ENCODE measurements at places on chromosomes 2 and 18.
A peak's percentile ranks its signal among the peaks of the same experiment; 100 is the strongest.

DNA sequence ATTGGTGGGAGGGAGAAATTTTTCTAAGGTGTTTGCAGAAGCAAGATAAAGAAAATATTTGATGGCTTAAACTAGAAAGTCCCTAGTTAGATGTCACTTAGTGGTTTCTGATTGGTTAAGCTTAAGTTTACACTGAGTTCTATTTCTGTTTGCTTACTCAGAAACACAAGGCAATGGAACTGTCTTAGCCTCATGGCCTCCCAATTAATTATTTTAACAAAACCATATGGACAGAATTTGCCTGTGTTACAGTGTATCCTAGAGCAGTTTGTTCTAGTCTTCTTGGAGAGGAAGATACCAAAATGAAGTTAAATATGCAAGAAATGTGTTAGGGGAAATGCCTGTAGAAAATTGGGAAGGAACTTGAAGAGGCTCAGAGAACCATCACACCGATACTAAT is 4.6 kb upstream of the IMPACT start:
- no peak for DNase-seq

- DNase-seq: no peak
Measured at GRCh38 chr2:237137626-237138323, 52.1 kb downstream of the COPS8 start.

GRCh38 chr2:30765876-30766470 is 41.3 kb downstream of the CAPN13 start:
- DNase-seq: no peak

GRCh38 chr2:221833966-221834365 is 261.9 kb upstream of the EPHA4 start:
- DNase-seq: no peak

- DNase-seq: no peak
Measured at GRCh38 chr18:36419900-36420531, 122.5 kb downstream of the FHOD3 start.

GRCh38 chr2:1226766-1227165 is 186.5 kb upstream of the TPO start:
- DNase-seq: no peak

- no peak for DNase-seq
Measured at GRCh38 chr2:195861821-195862220, 204.8 kb downstream of the SLC39A10 start.

- no peak for DNase-seq
Measured at GRCh38 chr18:39788383-39788782, 2166.7 kb upstream of the PIK3C3 start.

GRCh38 chr2:85269959-85270358 is 57.8 kb downstream of the TGOLN2 start:
- DNase-seq: peak; percentile 45

- DNase-seq: no peak
Measured at GRCh38 chr2:179538406-179539123, 273.9 kb upstream of the SESTD1 start.

DNA sequence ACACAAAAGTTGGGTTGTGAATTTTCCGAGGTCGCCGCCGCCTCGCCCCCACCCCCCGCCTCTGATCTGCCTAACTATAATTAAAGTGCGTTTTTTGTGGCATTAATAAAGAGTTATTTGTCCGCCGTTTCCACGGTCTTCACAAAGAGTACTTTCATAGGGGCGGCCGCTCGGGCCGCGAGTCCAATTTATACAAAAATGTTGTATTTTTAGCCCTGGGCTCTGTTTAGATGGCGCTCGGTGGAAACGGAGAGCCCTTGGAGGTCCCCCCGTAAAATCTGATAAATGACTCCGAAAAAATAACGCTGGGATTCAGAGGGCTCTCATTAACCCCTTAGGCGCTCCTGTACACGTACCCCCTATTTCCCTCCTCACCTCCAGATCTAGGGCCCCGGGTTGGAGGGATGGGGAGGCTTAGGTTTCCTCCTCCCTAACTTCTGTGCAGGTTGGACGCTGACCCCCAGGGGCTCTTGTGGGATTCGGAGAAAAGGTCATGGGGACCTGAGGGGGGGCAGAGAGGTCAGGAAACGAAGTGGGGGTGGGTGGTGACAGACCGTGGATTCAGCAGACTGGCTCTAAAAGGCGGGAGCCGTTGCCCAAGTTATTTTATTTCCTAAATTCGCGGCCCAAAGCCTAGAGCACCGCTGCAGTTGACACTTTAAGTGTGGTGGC is 1.9 kb downstream of the CYP26B1 start:
- DNase-seq: peak; percentile 43

DNA sequence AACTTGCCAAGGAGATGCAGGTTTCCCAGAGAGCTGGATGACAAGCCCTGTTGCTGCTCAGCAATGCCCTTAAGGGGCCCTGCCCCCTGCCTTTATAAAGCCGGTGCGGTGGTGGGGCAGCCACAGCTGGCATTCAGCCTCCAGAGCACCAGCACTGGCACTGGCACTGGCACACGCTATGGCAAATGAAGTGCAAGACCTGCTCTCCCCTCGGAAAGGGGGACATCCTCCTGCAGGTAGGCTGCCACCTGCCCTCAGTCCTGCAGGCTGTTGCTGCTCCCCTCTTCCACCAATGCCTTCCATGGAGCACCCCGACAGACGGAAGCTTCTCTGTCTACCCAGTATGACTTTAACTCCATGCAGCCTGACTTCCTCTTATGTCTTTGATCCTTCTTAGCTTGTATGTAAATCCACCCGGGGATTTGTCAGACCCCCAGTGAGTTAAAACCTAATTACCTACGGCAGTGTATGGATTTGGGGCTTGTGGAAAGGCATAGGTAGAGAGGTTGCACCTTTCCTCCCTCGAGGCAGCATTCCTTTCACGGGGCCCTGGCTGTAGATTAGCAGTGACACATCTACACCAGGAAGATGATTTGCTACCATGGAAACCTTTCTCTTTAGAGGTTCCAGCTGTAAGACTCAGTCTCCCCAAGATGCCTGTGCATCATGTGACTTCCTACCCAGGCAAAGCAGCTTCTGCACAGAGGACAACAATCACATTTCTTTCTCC is at the start of gene DAPL1:
Gene DAPL1, plus strand, starts transcription at position 123 of the 730 bp plus-strand sequence. Its CDS starts 56 bp downstream, at position 179.
- no peak for DNase-seq

DNA sequence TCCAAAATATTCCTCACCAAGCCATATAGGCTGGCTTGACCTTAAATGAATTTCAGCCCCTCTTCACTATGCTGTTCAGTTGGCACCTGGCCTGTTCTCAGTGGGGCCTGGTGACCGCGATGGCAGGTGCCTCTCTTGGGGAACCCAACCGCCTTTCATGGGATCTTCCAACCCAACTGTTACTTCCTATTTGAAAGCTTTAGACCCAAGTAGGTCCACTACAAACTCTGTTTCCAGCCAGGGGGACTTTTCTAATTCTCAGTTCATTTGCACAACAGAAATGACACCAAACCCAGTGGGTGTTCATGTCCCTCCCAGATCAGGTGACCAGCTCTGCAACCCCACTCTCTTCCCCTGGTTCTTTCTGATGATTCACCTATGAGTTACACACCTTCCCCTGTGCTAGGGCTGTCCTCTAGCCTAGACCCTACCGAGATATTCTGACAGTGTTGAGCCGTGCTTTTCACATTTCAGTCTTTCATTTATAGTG is 35.6 kb upstream of the NDUFV2 start:
- no peak for DNase-seq

DNA sequence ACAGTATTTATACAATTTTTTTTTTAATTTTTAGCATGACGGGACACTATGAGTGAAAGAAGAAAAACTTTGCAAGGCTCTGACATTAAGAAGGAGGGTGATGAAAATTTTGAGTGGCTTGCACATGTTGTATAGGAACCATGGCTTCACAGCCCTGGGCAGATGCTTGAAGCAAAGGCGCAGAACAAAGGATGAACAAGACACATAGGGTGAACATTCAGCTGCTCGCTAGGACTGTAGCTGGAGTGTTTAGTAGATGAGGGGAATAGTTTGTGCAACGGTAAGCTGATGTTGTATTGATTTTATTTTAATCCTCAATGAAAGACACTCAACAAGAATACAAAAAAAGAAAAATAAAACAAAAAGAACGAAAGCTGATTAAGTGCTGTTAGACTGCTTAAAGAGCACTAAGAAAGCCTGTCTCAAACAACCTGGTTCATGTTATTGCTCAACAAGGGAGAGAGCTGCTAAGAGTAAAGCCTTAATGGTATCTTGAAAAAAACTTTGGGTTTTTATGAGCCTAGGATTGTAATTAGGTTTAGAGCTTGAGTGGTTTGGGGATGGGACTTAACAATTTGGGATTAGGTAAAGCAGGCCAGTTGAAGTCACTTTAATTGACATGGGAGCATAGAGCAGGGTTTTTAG is 41.2 kb upstream of the GCFC2 start:
- DNase-seq: no peak

DNA sequence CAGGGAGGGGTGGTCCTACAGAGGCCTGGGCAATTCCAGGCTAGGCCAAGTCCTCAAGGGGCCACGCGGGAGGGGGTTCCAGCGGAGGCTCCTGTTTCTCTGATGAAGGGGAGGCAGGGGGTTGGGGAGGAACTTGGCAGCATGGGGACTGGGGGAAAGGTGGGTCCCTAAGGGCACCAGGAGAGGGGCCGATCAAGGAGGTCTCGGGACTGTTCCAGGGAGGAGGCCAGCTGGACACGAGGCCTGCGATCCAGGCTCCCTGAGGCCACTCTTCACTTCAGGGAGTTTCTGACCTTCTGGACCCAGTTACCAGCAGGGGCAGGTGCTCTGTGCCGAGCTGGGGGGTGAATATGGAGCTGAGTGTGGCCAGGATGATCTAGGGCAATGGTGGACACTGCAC is 71.5 kb downstream of the ASB1 start:
- no peak for DNase-seq

DNA sequence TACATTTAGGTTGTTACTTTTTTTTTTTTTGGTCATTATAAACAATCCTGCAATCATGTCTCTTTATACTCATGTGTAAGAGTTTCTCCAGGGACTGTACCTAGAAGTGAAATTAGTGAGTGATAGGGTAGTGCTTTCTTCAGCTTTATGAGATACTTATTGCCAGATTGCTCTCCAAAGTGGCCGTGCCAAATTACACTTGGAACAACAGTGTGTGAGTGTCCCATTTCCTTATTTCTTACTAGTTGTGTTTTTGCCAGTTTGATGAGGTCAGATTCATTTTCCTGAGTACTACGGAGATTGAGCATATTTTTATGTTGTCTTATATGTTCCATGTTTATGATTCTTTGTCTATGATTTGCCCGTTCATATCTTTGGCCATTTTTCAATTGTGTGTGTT is 39.2 kb downstream of the GALNT1 start:
- DNase-seq: no peak

GRCh38 chr2:217118559-217119284 is 258.9 kb upstream of the TNP1 start:
- no peak for DNase-seq

- peak; percentile 66 for DNase-seq
Measured at GRCh38 chr2:219171231-219171651, 1.4 kb upstream of the SLC23A3 start.

- DNase-seq: no peak
Measured at GRCh38 chr2:70475266-70475665, 78.4 kb downstream of the TGFA start.

DNA sequence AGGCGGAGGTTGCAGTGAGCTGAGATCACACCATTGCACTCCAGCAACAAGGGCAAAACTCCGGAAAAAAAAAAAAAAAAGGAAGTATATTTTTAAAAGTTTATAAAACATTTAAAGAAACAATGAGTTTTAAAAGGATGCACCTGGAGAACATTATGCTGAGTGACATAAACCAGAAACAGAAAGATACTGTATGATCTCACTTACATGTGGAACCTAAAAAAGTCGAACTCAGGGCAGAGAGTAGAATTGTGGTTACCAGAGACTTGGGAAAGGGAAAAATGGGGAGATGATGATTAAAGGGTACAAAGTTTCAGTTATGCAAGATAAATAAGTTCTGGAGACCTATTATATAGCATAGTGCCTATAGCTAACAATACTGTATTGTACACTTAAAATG is 52.8 kb upstream of the RTN4 start:
- no peak for DNase-seq

- DNase-seq: no peak
Measured at GRCh38 chr2:216109962-216110614, 940 bp downstream of the XRCC5 start.

GRCh38 chr18:58570360-58571064 is 58.4 kb downstream of the ALPK2 start:
- no peak for DNase-seq

DNA sequence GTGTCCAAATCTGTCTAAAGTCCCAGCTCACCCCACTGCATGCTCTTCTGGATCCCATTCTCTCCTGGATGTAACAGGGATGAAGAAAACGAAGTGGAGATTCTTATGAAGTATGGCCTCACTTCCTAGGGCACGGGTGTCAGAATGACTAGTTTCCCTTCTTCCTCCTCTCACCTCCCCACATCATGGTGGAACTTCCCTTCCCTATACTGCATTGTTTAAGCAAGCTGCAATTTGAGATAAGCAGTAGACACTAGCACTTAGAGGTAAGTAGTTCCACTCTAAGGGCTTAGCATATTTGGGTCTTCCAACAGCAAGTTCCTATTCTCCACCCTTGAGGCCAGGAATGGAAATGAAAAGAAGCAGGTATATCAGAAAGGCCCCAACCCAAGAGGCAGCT is 29.7 kb downstream of the SLC4A5 start:
- no peak for DNase-seq

DNA sequence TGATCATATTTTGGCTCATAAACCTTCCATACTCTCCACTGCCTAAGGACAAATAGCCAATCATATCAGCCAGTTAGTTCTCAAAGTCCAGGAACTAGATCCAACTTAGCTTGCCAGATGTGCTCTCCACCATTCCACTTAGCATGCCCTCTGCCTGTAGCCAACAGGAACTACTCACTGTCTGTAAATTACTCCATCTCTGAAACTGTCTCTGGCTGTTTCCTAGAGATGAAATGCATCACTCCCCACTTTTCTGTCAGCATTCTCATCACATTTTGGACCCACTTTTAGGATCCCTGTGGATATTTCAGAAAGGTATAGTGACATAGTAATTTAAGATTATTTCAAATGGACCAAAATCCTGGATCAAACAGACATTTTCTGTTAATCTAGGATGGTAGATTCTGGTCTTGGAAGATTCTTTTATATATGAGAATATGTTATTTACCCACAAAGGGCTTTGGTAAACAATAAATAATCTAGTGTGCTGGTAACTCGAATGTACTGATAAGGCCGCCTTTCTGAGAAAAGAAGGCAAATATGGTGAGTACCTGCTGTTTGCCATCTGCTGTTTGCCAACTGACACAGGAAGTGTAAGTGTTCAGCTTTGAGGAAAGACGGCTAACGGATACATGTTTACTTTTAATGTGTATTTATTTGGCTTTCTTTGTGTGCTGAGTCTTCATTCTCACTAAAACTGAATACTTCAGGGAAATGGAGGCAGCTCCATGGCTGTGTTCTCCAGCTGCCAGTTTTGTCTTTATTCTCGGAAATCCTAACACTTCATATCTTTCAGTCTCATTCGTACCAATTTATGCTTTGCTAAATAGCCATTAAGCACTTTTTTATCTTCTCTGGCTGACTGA is 79.5 kb downstream of the EVA1A start:
- no peak for DNase-seq

Data from Right ventricle myocardium superior (tissue), 1 donor.